ENCODE measurements at places on chromosomes 5 and 9.

DNA sequence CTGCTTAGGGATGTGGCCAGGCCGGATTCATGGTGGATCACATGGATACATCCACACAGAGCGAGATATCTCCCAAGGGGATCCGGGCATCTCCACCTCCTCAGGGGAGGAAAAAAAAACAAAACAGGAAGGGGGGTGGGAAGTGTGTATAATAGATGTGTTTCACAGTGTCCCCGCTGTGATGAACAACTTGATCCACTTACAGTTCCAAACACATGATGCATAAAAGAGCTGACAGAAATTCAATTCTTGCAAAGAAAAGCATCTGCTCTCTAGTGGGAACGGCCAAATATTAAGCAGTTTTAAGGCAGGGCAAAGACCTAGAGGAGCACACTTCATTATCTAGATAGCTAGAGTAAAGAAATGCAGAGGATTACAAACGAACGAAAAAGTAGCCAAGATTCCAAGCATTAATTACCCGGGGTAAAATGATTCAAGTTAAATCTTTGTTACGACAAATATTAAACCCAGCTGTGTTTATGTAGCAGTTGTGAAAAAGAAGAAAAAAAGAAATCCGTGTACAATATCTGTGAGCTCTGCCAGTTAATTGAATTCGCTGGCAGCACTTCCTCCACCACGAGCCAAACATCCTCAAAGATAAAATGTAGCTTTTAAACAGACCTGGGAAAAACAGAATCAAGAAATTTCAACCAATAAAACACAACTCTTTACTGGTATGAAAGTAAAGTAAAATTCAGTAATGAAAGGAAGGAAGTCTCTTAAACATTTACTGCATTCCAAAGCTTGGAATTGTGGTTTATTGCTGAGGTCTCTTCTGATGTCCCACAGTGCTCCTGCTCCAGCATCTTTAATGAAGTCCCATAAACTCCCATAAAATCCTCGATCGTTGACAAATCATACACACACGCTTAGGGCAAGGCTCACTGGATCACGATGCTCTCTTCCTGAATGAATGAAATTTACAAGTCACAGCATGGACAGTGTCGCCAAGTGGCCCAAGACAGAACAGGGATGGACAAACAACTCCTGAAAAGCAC lies 213.0 kb downstream of the CRB2 start:
- no peak for DNase-seq

DNA sequence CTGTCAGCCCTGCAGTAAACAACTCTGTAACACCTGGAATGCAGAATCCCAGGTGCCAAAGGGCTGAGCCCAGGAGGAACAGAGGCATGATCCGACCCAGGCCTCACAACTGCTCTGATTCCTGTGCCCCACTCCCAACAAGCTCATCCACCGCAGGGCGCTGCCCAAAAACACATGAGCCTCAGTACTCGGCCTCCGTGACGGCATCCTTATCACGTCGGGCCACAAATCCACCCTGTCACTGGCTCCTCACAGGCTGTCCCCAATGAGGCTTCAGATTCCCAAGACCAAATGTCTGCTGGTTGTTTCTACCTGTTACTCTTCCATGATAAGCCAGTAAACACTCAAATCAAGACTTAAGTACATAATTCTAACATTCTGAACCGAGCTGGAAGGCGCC lies 15.2 kb downstream of the QSOX2 start:
- DNase-seq, result no peak

GRCh38 chr5:167832609-167833008 lies 458.8 kb upstream of the WWC1 start:
- DNase-seq, result no peak

- DNase-seq, result no peak
Measured at GRCh38 chr5:138635265-138635664, 60.1 kb upstream of the HSPA9 start.

DNA sequence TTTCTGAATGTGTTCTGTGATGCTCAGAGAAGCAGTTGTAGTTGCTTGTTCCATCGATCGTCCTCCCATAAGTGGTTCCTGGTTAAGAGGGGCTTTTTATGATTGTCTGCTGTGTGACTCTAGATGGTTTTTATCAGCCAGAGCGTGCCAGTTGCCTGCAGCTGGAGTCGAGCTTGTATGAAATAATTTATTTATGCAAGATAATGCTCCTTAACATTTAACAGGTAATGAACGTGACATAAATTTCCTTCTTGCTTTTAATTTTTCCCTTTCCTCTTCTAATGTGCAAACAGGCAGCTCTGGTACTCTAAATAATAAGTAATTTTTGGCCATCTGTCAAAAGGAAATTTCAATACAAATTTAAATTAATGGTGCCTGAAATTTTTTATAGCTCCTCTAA lies 84.4 kb downstream of the TLE4 start:
- DNase-seq, result no peak
